ENCODE measurements at places on chromosomes 13 and 19. TPM values are rescaled to one million over a fixed set of nuclear protein-coding genes. Genes with fewer than 3 reads are reported as not detected.

LGI4 gene
- total RNA-seq, result 1.8 TPM

- H3K4me3 ChIP-seq, result no peak overlapping the region
- no peak overlapping the region for H3K27ac ChIP-seq
- H3K36me3 ChIP-seq, result no peaks in the 10 kb centered on the region
- no peak for DNase-seq
- peaks cover 8% of the 10 kb centered on the region for H3K4me1 ChIP-seq
Measured at GRCh38 chr19:6769006-6769619, 1.9 kb upstream of the SH2D3A start.

GRCh38 chr13:59846845-59847620 lies 316.7 kb downstream of the DIAPH3 start:
- H3K4me3 ChIP-seq, result no peak overlapping the region
- no peak for DNase-seq
- no peak overlapping the region for H3K27ac ChIP-seq
- no peaks in the 10 kb centered on the region for H3K4me1 ChIP-seq
- no peaks in the 10 kb centered on the region for H3K27me3 ChIP-seq

GRCh38 chr13:30679483-30680330 lies 55.6 kb upstream of the ALOX5AP start:
- no peaks in the 10 kb centered on the region for H3K27me3 ChIP-seq
- no peaks in the 10 kb centered on the region for H3K4me1 ChIP-seq
- no peak overlapping the region for H3K27ac ChIP-seq

DNA sequence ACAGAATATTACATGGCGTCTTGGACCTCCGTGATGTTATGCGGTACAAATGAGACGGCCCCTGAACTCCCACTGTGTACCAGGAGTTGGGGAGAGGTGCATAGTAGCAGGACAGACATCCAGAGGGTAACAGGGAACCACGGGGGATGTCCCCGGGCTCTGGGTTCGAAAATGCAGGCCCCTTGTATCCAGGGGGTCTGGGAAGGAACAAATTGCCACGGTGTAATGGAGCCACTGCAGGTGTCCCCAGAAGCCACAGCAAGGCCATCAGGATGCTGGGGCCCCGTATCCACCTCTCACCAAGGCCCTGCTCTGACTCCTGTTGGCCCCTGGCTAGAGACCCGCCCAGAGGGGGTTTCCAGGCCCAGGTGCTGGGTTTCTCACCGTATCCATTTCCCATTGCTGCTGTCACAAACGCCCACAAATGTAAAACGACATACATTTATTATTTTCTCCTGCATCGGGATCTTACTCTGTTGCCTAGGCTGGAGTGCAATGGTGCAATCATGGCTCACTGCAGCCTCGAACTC lies 77.8 kb downstream of the INSR start:
- DNase-seq, result peak; percentile 67
- H3K4me1 ChIP-seq, result peaks cover 33% of the 10 kb centered on the region
- no peak overlapping the region for H3K4me3 ChIP-seq
- H3K27ac ChIP-seq, result no peak overlapping the region

DNA sequence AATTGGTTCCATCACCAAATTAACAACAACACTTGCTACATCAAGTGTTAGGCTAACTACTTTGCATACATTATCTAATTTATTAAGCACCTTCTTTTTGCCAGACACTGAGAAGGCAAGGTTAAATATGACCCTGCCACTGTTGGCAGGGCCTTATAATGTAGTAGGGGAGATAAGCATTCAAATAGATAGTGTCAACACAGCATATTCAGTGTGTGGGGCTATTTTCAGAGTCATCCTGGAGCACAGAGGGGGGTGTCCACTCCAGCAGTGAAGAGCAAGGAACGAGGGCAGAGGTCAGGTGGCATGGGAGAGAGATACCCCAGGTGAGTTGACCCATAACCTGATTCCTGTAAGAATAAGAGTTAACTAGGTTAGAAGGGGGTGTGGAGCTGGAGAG lies 121.6 kb downstream of the COG6 start:
- no peaks in the 10 kb centered on the region for H3K27me3 ChIP-seq
- H3K27ac ChIP-seq, result no peak overlapping the region
- no peaks in the 10 kb centered on the region for H3K4me1 ChIP-seq

GRCh38 chr13:65347420-65348030 lies 1882.6 kb downstream of the PCDH9 start:
- no peak overlapping the region for H3K4me3 ChIP-seq
- H3K27ac ChIP-seq, result no peak overlapping the region
- DNase-seq, result no peak
- H3K27me3 ChIP-seq, result no peaks in the 10 kb centered on the region
- H3K36me3 ChIP-seq, result no peaks in the 10 kb centered on the region
- no peaks in the 10 kb centered on the region for H3K4me1 ChIP-seq

DNA sequence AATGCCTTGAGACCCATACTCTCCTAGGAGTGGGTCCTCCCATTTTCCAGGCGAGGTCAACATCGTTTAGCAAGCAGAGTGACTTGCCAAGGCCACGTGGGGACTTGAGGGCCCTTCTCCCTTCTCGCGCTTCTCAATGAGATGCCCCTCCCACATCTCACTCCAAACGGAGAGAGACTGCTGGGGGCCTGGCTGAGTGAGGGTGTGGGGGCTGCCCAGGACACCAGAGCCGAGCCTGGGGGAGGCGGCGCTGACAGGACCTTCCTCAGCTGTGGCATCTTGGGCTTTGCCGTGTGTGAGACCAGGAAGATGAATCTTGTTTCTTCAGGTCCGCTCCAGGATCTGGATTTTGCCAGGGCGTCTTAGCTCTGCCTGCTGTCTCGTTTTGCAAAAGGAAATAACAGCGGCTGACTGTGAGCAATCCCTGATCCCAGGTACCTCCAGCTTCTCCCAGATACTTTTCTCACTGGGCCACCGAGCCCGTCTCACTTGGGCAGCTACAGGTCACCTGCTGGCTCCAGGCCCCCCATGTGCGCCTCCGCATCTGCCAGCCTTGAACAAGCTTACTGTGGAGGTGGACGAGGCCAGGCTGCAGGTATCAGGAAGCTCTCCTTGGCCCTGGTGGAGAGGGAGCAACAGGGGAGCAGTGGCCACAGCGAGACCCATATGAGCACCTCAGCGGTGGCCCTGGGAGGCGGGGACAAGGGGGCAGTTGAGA lies 6.0 kb downstream of the COX6B2 start:
- no peaks in the 10 kb centered on the region for H3K27me3 ChIP-seq
- H3K27ac ChIP-seq, result no peak overlapping the region
- no peaks in the 10 kb centered on the region for H3K36me3 ChIP-seq
- H3K4me3 ChIP-seq, result no peak overlapping the region
- no peak for DNase-seq

- no peaks in the 10 kb centered on the region for H3K4me1 ChIP-seq
- H3K4me3 ChIP-seq, result peak within 1 kb of the TSS; percentile 86
- peak; percentile 95 for DNase-seq
Measured at GRCh38 chr19:35612559-35613321, at the start of gene HAUS5. HAUS5 (plus strand) TSS chr19:35612735; CDS start chr19:35612795, 60 bp downstream.

All from pancreas (tissue), 10 donors.